ENCODE measurements at places on chromosomes 6 and 20. TPM values are rescaled to one million over a fixed set of nuclear protein-coding genes. Genes with fewer than 3 reads are reported as not detected.

NRSN1 gene
- not detected for total RNA-seq

GSTA2 gene
- total RNA-seq: not detected

SYNDIG1 gene
- total RNA-seq: 0.32 TPM

DNA sequence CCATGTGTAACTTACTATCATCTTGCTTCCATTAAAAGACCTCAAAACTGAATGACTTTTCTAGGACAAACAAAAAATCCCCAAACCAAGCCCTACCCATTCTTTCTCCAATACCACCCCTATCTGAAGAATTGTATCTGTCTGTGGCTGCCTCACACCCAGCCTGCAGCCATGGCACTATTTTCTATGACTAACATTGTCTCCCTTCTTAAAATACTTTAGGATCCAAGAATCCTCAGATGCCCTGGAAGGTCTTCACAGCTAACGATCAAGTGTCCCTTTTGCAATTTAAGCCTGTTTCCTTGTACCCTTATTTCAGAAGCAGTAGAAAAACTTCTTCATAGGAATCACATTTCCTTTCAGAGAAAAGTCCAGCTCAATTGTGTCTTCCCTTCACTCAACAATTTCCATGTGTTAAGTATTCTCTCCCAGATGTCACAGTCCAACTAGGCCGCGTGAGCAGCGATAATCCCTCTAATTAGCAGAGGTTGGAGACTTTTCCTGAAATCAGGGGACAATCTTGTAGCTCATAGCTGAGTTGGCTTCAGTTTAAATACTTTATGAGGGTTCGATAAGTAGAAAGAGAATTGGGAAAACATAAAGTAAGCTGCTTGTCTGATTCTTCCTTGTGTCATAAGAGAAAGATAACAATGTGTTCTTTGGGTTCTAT, 5.2 kb upstream of the MEP1A start:
- H3K27me3 ChIP-seq: no peaks in the 10 kb centered on the region
- no peak for DNase-seq
- H3K36me3 ChIP-seq: no peaks in the 10 kb centered on the region
- peaks cover 33% of the 10 kb centered on the region for H3K4me1 ChIP-seq

GRCh38 chr6:87661016-87661415, 41.0 kb downstream of the AKIRIN2 start:
- H3K27ac ChIP-seq: no peak overlapping the region
- no peak for DNase-seq
- H3K27me3 ChIP-seq: no peaks in the 10 kb centered on the region
- H3K36me3 ChIP-seq: no peaks in the 10 kb centered on the region
- H3K4me1 ChIP-seq: no peaks in the 10 kb centered on the region

- no peak for DNase-seq
- no peaks in the 10 kb centered on the region for H3K27me3 ChIP-seq
- H3K4me3 ChIP-seq: no peak overlapping the region
- no peaks in the 10 kb centered on the region for H3K4me1 ChIP-seq
- no peak overlapping the region for H3K27ac ChIP-seq
These were observed 675.8 kb downstream of the HACE1 start for GRCh38 chr6:104183816-104184435.

DNA sequence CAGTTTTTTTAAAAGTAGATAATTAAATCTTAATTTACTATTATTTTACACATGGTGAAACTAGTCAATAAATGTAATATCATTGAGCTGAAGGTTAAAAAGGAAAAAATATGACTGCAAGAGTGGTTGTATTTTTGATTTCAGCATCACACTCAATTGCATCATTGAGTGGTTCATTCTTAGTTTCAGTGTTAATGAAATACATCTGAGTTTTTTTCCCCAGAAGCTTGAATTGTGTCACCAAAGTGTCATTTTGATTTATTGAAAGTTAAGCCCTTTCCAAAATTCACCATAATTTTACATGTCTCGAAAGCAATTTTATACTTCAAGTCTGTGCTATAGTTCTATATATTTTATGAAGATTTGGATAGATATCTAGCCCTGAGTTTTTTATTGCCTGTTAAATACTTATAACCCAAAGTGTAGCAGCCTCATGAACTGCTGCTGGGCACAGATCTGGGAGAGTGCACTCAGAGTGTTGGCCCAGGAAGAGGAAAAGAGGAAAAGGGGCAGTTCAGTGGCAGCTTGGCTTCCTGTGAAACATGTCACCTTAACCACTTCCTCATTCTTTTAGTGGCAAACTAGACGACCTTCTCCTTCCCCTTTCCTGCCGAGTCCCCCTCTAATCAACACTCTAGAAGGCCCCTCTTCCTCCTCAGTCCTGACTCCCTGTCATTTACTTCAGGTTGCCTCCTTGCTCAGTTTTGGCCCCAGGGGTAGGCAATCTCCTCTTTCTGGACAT, 140.7 kb downstream of the ESR1 start:
- no peak overlapping the region for H3K4me3 ChIP-seq
- no peak overlapping the region for H3K27ac ChIP-seq
- no peaks in the 10 kb centered on the region for H3K4me1 ChIP-seq
- H3K27me3 ChIP-seq: no peaks in the 10 kb centered on the region
- DNase-seq: no peak

DNA sequence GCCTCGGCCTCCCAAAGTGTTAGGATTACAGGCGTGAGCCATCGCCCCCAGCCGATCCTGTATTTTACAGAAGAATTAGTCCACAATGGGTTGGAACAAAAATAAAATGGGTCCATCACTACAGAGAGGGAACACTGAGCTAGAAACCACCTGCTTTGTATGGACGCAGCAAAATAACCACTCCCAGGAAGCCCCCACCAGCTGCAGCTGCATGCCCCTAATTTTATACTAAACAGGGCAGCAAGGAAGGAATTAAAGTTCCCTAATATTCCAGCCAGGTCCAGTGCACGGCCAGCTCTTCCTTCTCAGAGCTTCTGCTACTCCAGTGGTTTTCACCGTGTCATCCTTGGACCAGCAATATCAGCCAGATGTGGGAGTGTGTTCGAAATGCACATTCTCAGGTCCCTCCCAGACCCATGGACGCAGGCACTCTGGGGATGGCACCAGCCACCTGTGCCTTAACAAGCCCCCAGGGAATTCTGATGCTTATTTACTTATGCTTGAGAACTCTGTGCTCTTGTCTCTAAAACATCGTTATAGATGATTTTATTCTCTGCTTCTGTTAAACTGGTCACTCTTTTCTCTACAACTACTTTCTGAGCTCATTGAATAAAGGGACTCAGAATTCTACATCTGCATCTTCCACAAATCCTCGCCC, 189.5 kb upstream of the SLC24A3 start:
- no peaks in the 10 kb centered on the region for H3K27me3 ChIP-seq
- H3K27ac ChIP-seq: no peak overlapping the region
- no peak overlapping the region for H3K4me3 ChIP-seq
- no peaks in the 10 kb centered on the region for H3K4me1 ChIP-seq
- no peaks in the 10 kb centered on the region for H3K36me3 ChIP-seq

- no peaks in the 10 kb centered on the region for H3K4me1 ChIP-seq
- H3K27ac ChIP-seq: no peak overlapping the region
- H3K36me3 ChIP-seq: no peaks in the 10 kb centered on the region
- DNase-seq: no peak
- no peak overlapping the region for H3K4me3 ChIP-seq
These were observed 29.0 kb downstream of the CD83 start for GRCh38 chr6:14146506-14147096.

- DNase-seq: no peak
- H3K36me3 ChIP-seq: no peaks in the 10 kb centered on the region
- no peak overlapping the region for H3K27ac ChIP-seq
- H3K4me1 ChIP-seq: peaks cover 23% of the 10 kb centered on the region
These were observed 77.7 kb upstream of the CLDN20 start for GRCh38 chr6:155186052-155186658.

DNA sequence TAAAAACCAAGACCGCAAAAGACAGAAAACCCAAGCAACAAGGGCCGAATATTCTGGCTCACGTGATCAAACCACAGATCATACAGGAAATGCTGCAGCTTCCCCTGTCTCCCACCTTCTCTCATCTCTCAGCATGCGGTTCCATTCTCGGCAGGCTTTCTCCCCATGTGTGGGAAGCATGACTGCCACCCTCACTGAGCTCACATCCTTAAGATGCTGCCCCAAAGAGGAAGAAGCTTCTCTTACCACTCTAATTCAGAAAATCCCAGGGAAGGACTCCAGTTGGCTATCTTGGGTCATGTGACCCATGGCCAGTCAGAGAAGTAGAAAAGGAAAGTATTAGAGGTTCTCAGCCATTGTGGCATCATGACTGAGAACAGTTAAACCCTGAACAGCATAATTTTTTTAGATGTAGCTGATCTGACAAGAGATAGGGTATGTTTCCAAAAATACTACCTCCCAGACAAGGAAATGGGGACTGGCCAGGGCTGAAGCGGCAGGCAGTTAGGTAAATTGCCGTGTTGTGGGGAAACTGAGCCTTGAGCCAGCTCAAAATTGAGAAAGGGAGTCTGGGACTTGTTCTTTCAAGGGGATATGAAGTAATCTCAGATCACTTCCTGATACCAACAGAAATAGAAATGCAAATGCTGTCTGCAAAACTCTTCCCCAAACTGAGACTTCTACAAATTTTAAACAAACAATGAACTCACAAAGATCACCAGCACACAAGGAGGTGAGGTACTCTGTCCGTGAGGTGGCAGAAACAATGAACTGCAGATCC, 37.1 kb upstream of the GRM4 start:
- no peaks in the 10 kb centered on the region for H3K27me3 ChIP-seq
- no peak overlapping the region for H3K4me3 ChIP-seq
- H3K36me3 ChIP-seq: no peaks in the 10 kb centered on the region
- H3K4me1 ChIP-seq: no peaks in the 10 kb centered on the region
